ENCODE measurements at places on chromosomes 7 and 10.

DNA sequence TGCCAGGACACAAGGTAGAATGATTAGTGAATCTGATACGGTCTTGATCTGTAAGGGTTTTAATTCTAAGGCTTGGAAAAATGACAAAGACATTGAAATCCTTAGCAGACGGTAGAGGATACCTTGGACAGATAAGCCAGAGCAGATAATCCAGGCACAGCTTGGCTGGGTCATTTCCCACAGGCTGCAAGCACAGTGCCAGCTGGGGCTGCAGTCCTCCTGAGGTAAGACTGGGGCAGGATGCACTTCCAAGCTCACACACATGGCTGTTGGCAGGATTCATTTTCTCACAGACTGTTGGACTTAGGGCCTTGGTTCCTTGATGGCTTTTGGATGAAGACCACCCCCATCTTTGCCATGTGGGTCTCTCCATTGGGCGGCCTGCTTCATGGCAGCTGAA, 63.2 kb upstream of the BMPER start:
- DNase-seq, result no peak

- DNase-seq, result no peak
These were observed 4.6 kb upstream of the NOM1 start for GRCh38 chr7:156944876-156945275.

DNA sequence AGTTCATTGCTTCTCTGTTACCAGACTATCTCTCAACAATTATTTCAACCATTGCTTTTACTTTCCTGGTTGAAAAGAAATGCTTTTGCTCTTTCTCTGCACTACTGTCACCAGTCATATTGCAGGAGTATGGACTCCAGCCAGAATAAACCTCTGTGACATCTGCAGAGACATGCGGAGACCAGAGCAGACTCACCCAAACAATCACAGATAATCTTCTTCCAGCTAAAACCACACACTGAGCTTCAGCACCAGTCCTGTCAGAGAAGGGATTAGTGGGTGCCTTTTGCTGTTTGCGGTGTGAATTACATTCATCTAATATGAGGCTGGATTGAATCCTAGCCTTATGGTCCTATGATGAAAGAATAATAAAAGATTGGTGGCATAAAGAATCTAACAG, 258.6 kb downstream of the CNTNAP2 start:
- DNase-seq, result peak; percentile 43

DNA sequence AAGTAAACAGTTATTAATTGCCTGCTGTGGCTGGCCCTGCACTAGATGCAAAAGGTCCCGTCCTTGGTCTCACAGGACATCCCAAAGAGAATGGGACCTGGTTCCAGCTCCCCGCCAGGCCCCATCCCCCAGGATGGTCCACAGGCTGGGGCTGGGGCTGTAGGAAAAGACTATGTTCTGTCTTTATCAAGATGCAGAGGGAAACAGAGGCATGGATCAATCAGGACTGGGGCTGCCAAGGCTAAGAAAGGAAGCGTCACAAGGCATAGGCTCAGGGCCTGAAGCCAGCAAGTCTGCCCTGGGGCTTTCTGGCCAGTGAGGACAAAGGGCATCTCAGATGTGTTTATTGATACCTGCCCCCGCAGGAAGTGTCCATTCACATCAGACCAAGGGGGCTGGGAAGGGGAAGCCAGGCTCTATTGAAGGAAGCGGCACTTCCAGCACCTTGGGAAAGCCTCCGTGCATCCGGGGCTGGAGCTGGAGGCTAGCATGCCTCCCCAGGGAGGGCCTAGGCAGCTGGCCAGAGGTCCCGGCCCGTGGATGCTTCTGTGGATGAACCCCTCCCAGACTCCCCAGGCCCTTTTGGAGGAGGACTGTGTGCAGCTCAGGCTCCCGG, 5.8 kb downstream of the VSIR start:
- no peak for DNase-seq

DNA sequence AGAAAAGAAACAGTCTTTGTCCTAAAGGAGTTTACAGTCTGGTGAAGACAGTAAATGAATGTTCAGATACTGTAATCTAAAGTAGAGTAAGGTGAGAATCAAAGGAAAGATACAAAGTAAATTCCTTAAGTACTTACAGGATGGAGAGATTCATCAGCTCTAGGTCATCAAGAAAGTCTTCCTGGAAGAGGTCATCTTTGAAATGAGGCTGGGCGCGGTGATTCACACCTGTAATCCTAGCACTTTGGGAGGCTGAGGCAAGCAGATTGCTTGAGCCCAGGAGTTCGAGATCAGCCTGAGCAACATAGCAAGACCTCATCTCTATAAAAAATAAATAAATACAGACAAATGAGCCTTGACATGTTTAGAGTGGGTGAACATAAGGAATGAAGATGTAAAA, 18.3 kb downstream of the FHIP2A start:
- DNase-seq, result no peak

DNA sequence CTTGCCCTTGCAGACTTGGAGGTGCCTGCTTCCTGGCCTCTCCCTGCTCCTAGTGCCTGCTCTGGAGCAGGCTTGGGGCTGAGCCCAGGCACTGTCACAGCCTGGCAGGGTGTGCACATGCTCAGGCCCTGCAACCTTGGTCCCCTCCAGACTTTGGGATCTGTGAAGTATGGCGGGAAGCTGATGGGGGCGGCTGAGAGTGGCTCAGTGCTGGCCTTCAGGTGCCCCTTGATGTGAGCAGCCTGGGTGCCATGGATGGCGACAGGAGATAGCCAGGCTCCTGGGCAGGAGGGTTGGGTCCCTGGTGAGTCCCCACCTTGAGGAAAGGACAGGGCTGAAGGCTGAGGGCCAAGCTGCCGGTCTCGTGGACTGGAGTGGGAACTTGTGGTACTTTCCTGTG, 700.4 kb upstream of the KCND2 start:
- DNase-seq, result no peak

GRCh38 chr7:51186531-51186930, 130.1 kb downstream of the COBL start:
- DNase-seq, result no peak

DNA sequence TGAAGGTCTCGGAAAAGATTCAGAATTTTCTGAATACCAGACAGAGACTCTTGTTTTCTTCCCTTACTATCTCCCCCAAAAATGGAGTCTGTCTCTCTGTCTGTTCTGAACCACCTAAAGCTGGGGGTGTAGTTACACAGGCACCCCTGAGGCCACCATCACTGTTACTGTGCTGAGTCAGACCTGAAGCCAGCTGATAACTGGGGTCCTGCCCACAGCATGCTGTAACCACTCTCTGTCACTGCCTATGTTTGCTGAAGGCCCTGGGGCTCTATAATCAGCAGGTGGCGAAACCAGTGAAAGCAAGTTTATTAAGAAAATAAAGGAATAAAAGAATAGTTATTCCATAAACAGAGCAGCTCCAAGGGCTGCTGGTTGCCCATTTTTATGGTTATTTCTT, 575.2 kb upstream of the POT1 start:
- DNase-seq, result no peak

DNA sequence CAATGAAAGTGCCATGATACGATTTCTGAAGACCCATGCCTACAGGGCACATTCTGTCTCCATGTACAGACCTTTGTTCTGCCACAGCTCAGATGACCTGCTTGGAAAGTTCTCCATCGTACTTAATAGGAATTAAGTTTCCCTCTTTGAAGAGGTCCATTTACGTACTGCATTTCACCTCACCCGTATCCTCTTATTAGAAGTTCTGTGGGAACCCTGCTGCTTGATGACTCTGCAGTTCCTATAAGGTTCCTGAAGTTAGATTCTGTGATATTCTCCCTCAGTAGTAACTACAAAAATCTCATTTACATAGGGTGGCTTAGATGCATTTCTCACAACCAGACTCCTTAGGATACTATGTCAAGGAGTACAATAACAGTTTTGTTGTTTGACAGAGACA, 50.9 kb downstream of the MINDY3 start:
- no peak for DNase-seq

DNA sequence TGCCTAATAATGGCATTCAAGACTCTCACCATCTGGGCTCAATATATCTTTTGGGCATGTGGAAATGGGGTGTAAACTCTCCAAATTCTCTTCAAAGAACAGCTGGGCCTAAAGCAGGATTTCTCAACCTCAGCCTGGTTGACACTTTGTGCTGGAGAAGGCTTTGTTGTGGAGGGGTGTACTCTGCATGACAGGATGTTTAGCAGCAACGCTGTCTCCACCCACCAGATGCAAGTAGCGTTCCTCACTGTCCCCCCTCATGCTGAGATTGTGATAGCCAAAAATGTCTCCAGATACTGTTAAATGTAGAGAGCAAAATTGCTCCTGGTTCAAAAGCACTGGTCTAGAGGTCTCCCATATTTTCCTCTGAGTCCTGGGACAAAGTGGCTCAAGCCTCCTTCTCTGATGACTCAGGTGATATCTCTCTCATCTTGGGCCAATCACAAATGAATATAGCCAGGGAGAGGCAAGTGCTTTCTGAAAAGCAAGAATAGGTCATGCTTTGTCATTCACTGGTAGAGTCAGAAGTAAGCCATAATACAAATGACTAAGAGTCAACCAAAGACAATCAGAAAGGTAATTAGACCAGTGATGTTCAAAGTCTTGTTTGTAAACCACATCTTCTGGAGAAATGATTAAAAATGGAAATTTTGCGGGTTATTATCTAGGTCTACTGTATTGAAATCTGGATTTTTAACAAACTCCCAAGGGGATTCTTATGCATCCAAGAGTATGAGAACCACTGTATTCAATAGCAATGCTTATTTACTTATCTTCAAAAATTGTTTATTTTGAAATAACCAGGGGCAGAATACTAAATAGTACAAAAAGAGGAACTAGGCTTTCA, 330.8 kb downstream of the PTEN start:
- DNase-seq, result no peak

Data from fibroblast of skin of right quadriceps (primary cell).